ENCODE measurements at places on chromosomes 2 and 18. TPM values are rescaled to one million over a fixed set of nuclear protein-coding genes. Genes with fewer than 3 reads are reported as not detected.

- no peak overlapping the region for H3K4me3 ChIP-seq
- no peaks in the 10 kb centered on the region for H3K4me1 ChIP-seq
- no peaks in the 10 kb centered on the region for H3K36me3 ChIP-seq
- no peak for DNase-seq
Observed at GRCh38 chr2:220166616-220167015, 539.2 kb downstream of the SLC4A3 start.

The RNU2-63P gene
- not detected for total RNA-seq

- no peaks in the 10 kb centered on the region for H3K4me1 ChIP-seq
- no peaks in the 10 kb centered on the region for H3K36me3 ChIP-seq
- DNase-seq = no peak
- no peak overlapping the region for H3K4me3 ChIP-seq
- H3K27ac ChIP-seq = no peak overlapping the region
- H3K27me3 ChIP-seq = no peaks in the 10 kb centered on the region
Observed at GRCh38 chr2:5093056-5093455, 599.1 kb upstream of the SOX11 start.

DNA sequence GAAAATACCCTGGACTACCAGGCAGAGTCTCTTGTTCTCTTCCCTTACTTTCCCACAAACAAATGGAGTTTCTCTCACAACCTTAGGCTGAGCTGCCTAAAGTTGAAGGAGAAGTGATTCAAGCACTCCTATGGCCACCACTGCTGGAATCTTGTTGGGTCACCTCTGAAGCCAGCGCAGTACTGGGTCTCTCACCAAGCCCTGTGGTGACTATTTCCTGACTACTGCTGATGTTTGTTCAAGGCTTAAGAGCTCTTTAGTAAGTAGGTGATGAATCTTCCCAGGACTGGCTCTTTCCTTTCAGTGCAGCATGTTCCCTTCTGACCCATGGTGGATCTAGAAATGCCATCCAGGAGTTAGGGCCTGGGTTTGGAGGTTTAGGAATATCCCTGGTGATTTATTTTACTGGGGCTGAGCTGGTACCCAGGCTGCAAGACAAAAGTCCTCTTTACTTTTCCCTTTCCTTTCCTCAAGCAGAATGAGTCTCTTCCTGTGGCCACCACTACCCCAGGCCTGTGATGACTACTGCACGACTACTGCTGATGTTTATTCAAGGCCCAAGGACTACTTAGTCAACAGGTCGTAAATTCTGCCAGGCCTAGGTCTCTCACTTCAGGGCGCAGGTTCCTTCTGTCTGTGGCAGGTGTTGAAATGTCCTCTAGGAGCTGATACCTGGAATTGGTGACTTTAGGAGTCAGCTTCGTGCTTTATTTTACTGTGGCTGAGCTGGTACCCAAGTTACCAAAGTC is 121.8 kb downstream of the SLC4A10 start:
- H3K36me3 ChIP-seq = no peaks in the 10 kb centered on the region
- H3K4me1 ChIP-seq = no peaks in the 10 kb centered on the region
- no peak for DNase-seq
- no peak overlapping the region for H3K4me3 ChIP-seq
- no peak overlapping the region for H3K27ac ChIP-seq

The SPC25 gene
- total RNA-seq = not detected

DNA sequence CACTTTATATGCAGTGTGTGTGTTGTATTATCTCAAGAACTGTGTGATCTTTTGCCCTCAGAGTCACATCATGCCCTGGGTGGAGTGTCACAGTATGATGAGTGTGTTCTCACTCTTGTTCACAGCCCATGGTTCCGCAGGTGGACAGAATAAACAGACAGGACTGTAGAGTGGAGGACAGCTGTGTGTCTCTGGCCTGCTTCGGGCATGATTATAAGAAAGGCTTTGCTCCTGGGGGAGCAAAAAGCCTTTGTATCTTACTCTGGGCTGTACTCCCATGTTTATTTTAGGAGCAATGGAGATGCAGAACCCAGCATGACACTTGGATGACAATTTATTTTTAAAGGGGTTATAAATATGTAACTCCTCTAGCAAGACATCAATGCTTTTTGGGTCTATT is 371.7 kb upstream of the MEX3C start:
- no peak overlapping the region for H3K27ac ChIP-seq
- H3K36me3 ChIP-seq = no peaks in the 10 kb centered on the region
- no peaks in the 10 kb centered on the region for H3K27me3 ChIP-seq
- H3K4me3 ChIP-seq = no peak overlapping the region

GRCh38 chr2:46144133-46144800 is 152.9 kb upstream of the EPAS1 start:
- H3K36me3 ChIP-seq = no peaks in the 10 kb centered on the region
- H3K27me3 ChIP-seq = no peaks in the 10 kb centered on the region
- no peak overlapping the region for H3K4me3 ChIP-seq
- H3K4me1 ChIP-seq = peaks cover 20% of the 10 kb centered on the region
- no peak overlapping the region for H3K27ac ChIP-seq
- peak; percentile 43 for DNase-seq

DNA sequence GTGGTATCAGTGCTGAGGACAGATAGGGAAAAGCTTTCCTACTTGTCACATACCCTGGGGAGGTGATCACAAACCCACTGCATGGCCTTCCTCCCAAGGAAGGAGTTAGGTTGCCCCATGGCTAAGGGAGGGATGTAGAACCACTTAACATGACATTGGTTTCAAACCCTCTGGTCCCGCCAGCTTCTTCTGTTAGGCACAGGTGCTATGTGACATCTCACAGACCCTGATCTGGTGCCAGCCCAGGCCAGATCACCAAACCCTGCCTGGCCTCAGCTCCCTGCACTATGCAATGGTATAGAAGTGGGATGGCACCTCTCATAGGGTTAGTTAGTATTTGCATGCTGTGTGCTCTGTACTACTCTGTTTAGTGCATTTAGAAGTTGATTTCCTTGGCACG is 58.0 kb downstream of the TCF7L1 start:
- H3K4me1 ChIP-seq = no peaks in the 10 kb centered on the region
- H3K4me3 ChIP-seq = no peak overlapping the region
- no peak for DNase-seq

DNA sequence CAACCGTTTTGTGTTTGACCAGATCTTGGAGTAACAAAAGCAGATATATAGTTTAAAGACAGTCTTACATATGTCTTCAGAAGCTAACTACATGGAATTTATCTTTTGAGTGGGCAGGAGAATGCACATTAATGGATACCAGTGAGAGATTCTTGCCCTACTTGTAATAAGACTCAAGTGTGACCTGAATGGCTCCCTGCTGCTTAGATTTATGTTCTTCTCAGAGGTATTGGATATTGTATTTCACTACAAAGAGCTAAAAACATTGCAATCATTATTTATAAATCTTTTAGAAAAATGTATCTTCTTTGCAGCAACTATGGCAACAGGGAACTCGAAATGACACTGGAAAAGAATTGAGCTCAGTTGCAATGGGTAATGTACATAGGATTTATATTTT is 227.7 kb downstream of the LRRTM4 start:
- H3K27me3 ChIP-seq = no peaks in the 10 kb centered on the region
- H3K36me3 ChIP-seq = no peaks in the 10 kb centered on the region
- no peak for DNase-seq
- no peak overlapping the region for H3K27ac ChIP-seq

DNA sequence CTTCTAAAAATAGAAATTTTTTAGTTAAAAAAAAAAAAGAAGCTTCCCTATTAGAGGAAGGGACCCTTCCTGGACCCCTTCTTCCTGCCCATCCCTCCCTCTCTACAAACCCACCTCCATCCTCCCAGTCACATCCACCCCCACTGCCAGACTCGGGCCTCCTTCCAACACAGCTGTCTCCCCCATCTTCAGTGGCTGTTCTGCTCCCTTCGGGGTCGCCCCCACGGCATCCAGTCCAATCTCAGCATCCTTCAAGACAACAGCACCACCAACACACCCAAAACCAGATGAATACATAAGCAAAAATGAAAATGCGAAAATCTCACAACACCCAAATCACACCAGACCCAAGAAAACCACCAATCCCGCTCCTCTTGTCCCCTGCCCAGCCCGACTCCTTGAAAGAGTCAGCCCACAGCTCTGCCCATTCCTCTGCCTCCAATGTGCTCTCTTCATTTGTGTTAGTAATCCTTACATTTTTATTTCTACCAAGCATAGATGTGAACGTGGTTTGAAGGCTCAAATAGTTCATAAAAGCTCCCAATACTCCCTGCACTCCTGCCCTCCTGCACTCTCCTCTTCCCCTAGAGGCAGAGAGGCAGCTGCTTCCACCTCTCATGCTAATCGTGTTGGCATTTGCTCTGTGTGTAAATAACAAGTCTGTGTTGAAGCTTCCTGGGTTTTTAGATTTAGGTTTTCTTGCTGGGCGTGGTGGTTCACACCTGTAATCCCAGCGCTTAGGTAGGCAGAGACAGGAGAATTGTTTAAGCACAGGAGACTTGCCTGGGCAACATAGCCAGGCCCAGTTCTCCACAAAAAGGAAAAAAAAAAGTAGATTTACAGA is 37.0 kb downstream of the MAL start:
- DNase-seq = peak; percentile 60
- H3K36me3 ChIP-seq = no peaks in the 10 kb centered on the region
- H3K4me3 ChIP-seq = no peak overlapping the region
- H3K27ac ChIP-seq = no peak overlapping the region
- H3K4me1 ChIP-seq = peaks cover 9% of the 10 kb centered on the region

- no peaks in the 10 kb centered on the region for H3K27me3 ChIP-seq
- H3K4me1 ChIP-seq = peaks cover 10% of the 10 kb centered on the region
- H3K4me3 ChIP-seq = no peak overlapping the region
- H3K36me3 ChIP-seq = no peaks in the 10 kb centered on the region
Observed at GRCh38 chr2:160145471-160145870, 54.6 kb downstream of the ITGB6 start.

The FRZB gene
- total RNA-seq = 3.9 TPM

The C1D gene
- 21.9 TPM for total RNA-seq

- no peaks in the 10 kb centered on the region for H3K4me1 ChIP-seq
- H3K27me3 ChIP-seq = no peaks in the 10 kb centered on the region
- no peak for DNase-seq
- no peak overlapping the region for H3K27ac ChIP-seq
Observed at GRCh38 chr2:180063494-180064092, 56.5 kb upstream of the CWC22 start.

The NXPH2 gene
- total RNA-seq = not detected

- H3K36me3 ChIP-seq = peaks cover 45% of the 10 kb centered on the region
- no peak overlapping the region for H3K27ac ChIP-seq
- H3K27me3 ChIP-seq = no peaks in the 10 kb centered on the region
- no peaks in the 10 kb centered on the region for H3K4me1 ChIP-seq
- no peak for DNase-seq
Observed at GRCh38 chr18:2706903-2707302, 51.4 kb downstream of the SMCHD1 start.

GRCh38 chr2:47016172-47016913 is 100.7 kb upstream of the MCFD2 start:
- peaks cover 21% of the 10 kb centered on the region for H3K4me1 ChIP-seq
- H3K27me3 ChIP-seq = no peaks in the 10 kb centered on the region
- H3K27ac ChIP-seq = peak overlapping the region; percentile 12

- no peak overlapping the region for H3K4me3 ChIP-seq
- DNase-seq = no peak
- H3K27ac ChIP-seq = no peak overlapping the region
- no peaks in the 10 kb centered on the region for H3K36me3 ChIP-seq
Observed at GRCh38 chr2:78992451-78992806, 33.1 kb upstream of the REG3G start.

GRCh38 chr2:240981280-240981679 is 17.1 kb upstream of the SNED1 start:
- no peak overlapping the region for H3K4me3 ChIP-seq
- DNase-seq = no peak
- H3K4me1 ChIP-seq = peaks cover 3% of the 10 kb centered on the region
- no peaks in the 10 kb centered on the region for H3K27me3 ChIP-seq

GRCh38 chr2:83990636-83991035 is 468.4 kb downstream of the SUCLG1 start:
- H3K27ac ChIP-seq = no peak overlapping the region
- H3K4me1 ChIP-seq = no peaks in the 10 kb centered on the region
- DNase-seq = no peak
- H3K4me3 ChIP-seq = no peak overlapping the region
- no peaks in the 10 kb centered on the region for H3K27me3 ChIP-seq
- H3K36me3 ChIP-seq = no peaks in the 10 kb centered on the region

The DYNAP gene
- not detected for total RNA-seq

The LHCGR gene
- not detected for total RNA-seq

GRCh38 chr2:237819231-237819630 is 20.7 kb downstream of the RBM44 start:
- no peaks in the 10 kb centered on the region for H3K27me3 ChIP-seq
- no peak overlapping the region for H3K27ac ChIP-seq
- H3K36me3 ChIP-seq = no peaks in the 10 kb centered on the region
- DNase-seq = no peak
- H3K4me3 ChIP-seq = no peak overlapping the region

The CAPN14 gene
- total RNA-seq = 4.7 TPM

The RBKS gene
- total RNA-seq = 2.2 TPM

- H3K27ac ChIP-seq = no peak overlapping the region
- H3K4me3 ChIP-seq = no peak overlapping the region
- H3K27me3 ChIP-seq = no peaks in the 10 kb centered on the region
- H3K36me3 ChIP-seq = no peaks in the 10 kb centered on the region
Observed at GRCh38 chr2:68878071-68878711, 7.0 kb upstream of the BMP10 start.

The IL18RAP gene
- 5.9 TPM for total RNA-seq

DNA sequence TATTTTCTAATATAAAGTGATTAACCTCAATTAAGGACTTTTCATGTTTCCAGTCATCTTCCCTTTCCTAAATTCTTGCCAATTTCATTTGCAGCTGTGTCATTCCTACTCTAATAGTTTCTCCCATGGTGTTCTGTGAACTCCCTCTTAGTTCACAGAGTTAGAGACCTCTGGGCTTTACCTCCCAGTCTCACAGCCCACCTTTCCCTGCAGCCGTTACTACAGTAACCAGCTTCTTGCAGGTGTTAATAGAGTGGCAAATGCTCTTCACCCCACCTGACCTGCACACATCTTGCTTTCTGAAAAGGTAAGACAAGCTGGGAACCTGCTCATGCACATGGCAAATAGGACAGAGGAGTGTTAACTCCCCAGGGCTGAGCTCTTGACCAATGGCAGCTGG is 250.1 kb downstream of the FBXO15 start:
- no peaks in the 10 kb centered on the region for H3K4me1 ChIP-seq
- H3K36me3 ChIP-seq = no peaks in the 10 kb centered on the region
- H3K27ac ChIP-seq = no peak overlapping the region
- H3K4me3 ChIP-seq = no peak overlapping the region
- no peaks in the 10 kb centered on the region for H3K27me3 ChIP-seq
- DNase-seq = no peak

GRCh38 chr2:71353248-71353647 is 21.7 kb downstream of the ZNF638 start:
- DNase-seq = no peak
- H3K27me3 ChIP-seq = no peaks in the 10 kb centered on the region
- no peak overlapping the region for H3K27ac ChIP-seq
- H3K4me3 ChIP-seq = no peak overlapping the region
- H3K4me1 ChIP-seq = peaks cover 16% of the 10 kb centered on the region

DNA sequence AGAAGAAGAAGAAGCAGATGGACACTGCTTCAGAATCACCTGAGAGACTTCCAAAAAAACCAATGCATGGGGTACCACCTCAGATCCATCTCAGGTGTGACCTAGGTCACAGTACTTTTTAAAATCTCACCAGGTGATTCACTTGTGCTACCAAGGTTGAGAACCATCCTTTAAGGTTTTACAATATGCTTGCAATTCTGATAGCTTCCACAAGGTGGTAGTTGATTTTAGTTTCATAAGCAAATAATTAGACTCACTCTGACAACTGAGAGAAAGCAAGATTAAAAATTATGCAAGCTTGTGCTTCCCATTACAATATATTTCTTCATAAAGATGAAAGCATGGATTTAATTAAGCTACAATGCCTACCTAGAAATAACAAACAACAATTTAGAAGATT is 355.1 kb downstream of the EN1 start:
- H3K36me3 ChIP-seq = no peaks in the 10 kb centered on the region
- no peak for DNase-seq
- no peak overlapping the region for H3K4me3 ChIP-seq
- H3K4me1 ChIP-seq = peaks cover 6% of the 10 kb centered on the region
